Calu3 (cell line): ENCODE measurements at places on chromosomes 5 and 9.

DNA sequence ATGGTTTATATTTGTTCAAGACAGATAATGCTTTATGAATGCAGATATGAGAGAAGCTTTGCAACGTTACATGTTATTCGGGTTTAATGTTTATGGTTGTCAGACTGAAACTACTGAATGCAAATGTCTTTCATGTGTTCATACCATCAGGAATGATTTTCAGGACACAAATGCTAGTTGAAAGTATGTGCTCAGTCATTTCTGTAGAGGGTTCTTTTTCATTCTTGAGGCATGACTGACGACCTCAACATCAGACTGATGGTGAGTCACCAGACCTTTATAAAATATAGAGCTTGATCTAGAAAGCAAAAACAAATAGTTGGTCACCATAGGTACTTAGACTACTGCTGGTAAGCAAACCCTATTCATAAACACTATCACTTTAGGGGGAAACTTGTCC lies 287.3 kb upstream of the NUDT12 start:
- DNase-seq = peak; percentile 12

- no peak for DNase-seq
Observed at GRCh38 chr9:136092741-136093140, 2.3 kb downstream of the NACC2 start.

DNA sequence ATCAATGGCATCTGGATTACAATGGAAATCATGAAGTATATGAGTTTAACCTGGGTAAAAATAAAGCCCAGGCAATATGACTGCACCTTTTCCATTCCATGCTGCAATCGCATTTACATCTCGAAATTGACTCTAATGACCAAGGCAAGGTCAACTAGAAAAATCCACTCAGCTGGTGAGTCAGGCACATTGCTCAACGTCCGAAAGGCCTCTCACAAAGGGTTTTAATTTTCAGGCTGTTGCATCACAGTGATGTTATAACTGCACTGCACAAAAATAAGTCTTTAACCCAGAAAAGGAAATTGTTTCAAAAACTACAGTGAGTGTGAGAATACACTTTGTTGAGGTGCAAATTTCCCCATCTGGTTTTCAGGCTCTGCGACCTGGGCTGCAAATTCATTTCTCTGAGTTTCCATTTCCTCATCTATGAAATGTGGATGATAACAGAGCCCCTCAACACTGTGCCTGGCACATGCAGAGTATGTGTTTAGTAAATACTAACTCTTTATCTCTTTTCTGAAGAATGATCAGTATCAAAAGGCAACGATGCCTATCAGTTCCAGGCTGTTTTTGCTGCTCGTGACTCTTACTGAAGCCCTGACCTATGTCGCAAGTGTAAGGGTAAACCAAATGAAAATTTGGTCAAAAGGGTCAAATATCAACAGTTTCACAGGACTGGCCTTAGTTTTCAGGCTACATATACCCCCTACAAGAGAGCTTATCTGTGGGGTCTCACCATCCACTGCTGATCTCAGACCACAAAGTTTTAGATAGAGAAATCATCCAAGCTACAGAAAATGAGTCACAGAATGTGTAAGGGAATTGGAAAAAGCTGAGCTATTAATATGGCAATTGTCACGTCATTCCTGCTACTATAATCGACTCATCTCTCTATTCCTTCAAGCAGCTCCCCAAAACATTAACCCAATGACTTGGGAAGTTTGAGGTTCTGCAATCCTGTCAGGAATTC lies 4.1 kb downstream of the NFIL3 start:
- DNase-seq = peak; percentile 50

- DNase-seq = peak; percentile 67
Observed at GRCh38 chr9:107755246-107755645, 265.7 kb upstream of the KLF4 start.
